Kidney capillary endothelial cell (primary cell): ENCODE measurements at places on chromosomes 1 and 21.
A peak's percentile ranks its signal among the peaks of the same experiment; 100 is the strongest.

DNA sequence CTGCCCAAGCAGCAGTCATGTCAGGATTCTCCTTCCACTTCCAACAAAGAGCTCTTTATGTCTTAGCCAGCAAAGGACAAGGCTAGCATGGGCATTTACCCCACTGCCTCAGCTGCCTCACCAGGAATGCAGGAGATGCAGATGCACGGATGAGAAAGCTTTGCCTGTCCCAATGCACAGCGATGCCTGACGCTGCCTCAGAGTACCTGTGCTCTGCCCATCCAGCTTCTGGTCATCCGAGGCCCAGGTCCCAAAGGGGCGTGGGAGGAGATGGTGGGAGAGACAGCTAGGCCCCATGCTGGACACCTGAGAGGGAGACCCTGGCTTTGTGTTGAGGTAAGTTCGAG is 59.0 kb downstream of the IRF2BP2 start:
- DNase-seq, result no peak

DNA sequence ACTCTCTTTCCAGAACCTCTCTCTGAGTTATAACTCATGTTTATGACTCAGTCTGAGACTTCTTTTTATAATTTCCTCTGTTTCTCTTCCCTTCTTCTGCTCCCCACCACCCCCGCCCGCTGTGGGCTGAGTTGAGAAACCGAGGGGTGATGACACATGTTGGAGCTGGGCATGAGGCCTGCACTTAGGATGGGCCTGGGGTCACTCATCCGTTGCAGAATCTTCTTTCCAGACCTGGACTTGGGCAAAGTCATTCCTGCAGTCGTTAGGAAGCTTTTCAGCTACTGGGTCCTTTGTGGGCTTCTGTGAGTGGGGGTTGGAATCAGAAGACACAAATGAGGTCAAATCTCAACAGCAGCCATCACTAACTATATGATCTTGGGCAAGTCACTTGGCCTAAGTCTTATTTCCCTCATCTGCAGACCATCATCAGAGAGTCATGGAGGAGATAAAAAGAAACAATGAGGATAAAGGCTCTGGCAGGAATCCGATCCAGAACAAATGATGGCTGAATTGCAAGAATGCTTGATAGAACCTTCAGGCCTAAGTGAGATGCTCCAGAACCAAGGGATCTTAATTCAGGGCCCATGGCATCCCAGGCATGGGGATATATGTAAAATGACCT is 53.4 kb downstream of the RPS6KA1 start:
- DNase-seq, result no peak

GRCh38 chr1:39317111-39317510 is 112.6 kb downstream of the MACF1 start:
- peak; percentile 6 for DNase-seq

DNA sequence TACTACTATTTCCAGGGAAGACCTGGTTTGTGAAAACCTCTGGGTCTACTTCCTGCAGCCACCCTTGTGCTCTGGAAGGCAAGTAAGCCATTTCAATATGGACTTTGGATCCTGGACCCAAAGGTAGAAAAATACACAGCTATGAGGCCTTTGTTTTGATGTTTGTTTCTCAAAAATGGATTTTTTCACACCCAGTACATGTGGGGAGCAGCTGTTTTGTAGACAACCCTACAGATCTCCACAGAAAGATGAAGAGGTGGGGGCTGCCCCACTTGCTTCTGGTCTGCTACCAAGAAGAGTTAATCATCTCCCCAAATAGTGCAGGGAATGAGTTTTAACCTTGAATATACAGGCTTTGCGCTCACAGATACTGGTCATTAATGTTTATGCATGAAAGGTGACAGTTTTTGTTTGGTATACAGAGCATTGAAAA is 29.2 kb downstream of the ZNF281 start:
- DNase-seq, result no peak

DNA sequence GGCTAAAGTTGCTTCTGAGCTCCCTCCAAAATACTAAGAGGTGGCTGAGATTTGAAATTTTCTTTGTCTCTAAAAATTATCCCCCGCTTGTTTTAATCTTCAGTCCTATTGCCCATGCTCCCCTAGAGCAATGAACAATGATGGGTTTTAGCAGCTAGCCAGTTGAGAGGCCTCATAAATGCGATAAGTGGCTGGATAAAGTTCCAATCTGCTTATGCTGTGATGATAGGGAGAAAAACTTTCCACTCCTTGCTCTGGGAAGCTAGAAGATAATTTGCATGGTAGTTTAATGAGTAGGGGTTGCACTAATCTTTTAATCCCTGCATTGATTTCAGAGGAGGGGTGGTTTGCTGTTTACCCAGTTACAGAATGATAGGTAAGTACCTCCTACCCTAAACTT is 9.6 kb upstream of the PRPF3 start:
- DNase-seq, result no peak

GRCh38 chr1:243974451-243975292 is 76.4 kb upstream of the ZBTB18 start:
- no peak for DNase-seq

- DNase-seq, result no peak
Observed at GRCh38 chr1:19623523-19623922, 20.6 kb upstream of the NBL1 start.

GRCh38 chr1:97960470-97960869 is 39.6 kb upstream of the DPYD start:
- DNase-seq, result no peak

- DNase-seq, result no peak
Observed at GRCh38 chr1:94504601-94505000, 37.0 kb downstream of the F3 start.

DNA sequence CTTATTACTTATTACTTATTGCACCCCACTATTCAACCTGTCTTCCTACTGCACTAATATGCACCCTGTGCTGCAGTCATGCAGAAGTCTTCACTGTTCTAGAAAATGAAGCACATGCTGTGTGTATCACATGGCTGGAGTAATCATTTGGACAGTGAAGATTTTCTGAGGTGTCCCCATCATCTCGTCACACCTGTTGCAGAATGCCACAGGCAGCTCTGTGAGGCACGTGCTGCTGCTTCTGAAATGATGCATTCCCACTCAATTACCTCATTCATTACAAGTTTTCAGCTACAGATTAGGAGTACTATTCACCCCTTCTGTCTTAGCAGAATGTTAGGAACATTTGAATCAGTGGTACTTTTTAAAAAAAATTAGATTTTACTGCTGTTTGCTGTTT is 325.7 kb upstream of the ST6GALNAC5 start:
- no peak for DNase-seq

DNA sequence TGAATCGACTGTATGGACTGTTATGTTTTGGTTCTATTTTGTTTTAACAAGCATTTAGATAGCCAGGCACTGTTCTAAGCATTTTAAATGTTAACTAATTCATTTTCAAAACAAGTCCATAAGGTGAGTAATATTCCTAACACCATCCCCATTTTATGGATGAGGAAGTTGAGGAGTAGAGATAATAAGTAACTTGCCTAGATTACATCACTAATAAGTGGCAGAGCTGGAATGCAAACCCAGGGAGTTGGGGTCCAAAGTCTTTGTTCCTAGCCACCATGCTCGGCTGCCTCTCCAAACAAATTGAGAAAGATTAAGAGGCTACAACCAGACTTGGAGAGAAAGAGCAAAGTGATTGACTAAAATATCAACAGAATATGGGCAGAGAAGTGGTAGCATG is 12.6 kb upstream of the LEPR start:
- DNase-seq, result no peak

- no peak for DNase-seq
Observed at GRCh38 chr1:91325456-91325855, 79.2 kb downstream of the HFM1 start.

DNA sequence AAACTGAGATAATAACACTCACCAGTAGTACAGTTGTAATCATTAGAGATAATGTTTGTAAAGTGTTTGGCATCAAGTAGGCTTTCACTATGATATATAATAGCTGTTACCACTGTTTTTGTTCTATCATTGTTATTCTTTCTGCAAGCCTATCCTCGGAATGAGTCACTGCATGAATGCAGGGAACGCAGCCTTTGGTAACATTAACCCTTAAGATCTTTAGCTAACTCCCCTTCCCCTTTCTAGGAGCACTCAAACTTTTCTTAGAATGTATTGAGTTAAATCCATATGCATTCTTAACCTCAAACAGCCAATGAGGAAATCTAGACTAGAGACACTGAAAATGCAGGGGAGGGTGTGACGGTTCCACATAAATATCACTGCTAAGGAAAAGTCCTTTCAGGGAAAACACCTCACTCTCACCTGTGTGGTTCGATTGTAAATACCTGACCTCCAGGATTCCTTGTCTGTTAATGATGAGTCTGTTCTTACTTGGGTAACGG is 467.3 kb downstream of the SETD4 start:
- no peak for DNase-seq

- no peak for DNase-seq
Observed at GRCh38 chr1:220281159-220281574, 8.9 kb upstream of the RAB3GAP2 start.
